Non-pigmented ciliary epithelial cell (primary cell): ENCODE measurements at places on chromosomes 7 and 10.

DNA sequence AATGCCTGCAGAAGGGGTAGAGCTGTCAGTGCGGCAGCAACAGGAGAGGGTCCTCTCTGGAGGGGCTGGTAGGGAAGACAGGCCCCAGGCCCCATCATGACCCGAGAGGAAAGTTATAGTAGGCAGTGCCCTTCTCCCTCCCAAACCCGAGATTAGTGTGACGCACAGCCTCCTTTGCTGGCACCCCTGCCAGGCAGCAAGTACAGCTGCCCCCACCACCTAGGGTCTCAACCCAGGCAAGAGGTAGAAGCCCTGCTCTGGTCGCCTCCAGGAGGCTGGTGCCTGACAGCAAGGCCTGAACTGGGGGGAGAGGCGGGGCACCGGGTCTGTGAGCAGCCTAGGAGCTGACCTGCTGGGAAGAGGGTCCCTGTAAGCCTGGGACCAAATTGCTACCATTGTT, 15.5 kb downstream of the LOXL4 start:
- no peak for DNase-seq

- DNase-seq: no peak
Observed at GRCh38 chr10:53619671-53620070, 847.1 kb upstream of the MBL2 start.

GRCh38 chr7:19368491-19368925, 223.3 kb upstream of the FERD3L start:
- DNase-seq: no peak

DNA sequence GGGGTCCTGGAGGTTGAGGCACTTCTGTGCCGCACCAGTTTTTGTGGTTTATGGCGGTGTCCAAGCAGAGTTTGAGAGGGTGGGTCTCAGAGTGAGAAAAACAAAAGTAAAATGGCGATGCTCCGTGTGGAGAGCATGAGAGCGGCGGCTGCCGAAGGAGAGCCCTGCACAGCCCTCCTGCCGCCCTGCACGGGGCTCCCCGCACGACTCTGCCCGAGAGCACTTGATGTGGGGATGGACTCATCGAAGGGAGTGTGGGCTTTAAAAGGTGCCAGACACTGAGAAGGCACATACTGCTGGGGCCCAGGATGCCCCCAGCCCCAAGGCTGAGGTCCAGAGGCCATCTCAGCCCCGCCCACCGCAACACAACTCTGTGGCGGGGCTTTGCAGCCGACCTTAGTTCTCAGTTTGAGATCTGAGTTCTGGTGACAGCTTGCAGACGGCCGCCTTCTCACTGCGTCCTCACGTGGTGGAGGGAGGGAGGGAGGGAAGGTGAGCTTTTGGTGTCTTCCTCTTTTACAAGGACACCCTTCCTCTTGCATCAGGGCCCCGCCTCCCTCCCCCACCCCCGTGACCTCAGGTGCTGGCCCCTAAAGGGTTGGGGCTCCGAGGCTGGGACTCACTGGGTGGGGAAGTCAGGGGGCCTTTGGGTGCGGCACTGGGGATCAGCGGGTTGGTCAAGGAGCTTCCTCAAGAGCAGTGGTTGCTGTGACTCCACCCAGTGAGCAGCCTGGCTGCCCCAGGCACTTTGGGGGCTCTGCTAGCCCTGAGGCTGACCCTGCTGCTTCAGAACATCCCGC, 69.1 kb downstream of the NKX6-2 start:
- DNase-seq: no peak

- DNase-seq: no peak
Observed at GRCh38 chr7:7687800-7688199, 30.6 kb downstream of the RPA3 start.

GRCh38 chr10:111973306-111973705, 210.3 kb downstream of the GPAM start:
- DNase-seq: no peak

DNA sequence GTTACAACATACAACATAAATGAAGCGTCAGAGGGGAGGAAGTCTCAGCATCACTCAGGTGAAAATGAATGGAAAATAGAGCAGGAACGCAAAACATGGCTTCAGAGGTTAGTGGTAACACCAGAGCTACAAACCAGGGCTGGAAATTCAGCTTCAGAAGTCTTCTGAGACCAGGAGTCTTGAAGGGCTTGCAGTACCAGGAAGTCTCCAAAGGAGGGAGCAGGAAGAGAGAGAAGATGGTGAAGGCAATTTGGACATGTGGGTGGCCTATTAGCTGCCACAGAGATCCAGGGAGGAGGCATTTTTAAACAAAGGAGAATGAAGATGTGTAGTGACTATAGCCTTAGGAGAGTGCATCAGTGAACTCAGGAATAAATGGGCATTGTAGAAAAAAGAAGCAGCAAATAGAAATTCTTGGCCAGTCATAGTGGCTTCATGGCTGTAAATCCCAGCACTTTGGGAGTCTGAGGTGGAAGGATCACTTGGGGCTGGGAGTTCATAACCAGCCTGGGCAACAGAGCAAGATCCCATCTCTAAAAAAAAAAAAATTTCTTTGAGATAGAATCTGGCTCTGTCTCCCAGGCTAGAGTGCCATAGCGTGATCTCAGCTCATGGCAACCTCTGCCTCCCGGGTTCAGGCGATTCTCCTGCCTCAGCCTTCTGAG, 9.3 kb upstream of the TET1 start:
- DNase-seq: peak; percentile 49

DNA sequence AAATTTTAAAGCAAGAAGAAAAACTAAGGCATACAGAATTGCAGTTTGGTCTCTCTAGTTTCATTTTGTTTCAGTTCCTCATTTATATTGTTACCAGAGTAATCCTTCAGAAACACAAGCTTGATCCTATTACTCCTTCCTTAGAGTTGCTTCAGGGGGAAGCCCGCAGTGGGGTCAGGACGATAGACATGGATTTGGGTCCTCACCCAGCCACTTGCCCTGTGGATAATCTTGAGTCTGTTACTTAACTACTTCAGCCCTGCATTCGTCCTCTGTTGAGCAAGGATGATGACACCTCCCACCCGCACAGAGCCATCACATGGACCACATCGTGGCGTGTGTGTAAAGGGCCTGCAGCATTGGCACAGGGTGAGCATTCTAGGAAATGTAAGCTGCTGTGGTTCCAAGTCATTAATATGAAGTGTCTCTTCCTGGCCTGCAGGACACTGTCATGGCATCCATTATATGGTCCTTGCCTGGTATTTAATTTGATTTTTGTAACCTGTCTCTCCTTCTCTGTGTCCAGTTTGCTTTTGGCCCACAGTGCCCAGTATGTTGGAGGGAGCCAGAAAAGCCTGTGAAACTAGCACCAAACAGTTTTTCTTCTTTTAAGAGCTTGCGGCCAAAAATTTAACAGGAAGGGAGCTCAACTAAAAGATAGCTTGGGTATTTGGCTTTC, 111.2 kb downstream of the EEPD1 start:
- no peak for DNase-seq

- no peak for DNase-seq
Observed at GRCh38 chr7:105027176-105027853, 13.3 kb downstream of the KMT2E start.

- DNase-seq: no peak
Observed at GRCh38 chr7:104814671-104815400, 199.2 kb upstream of the KMT2E start.

- peak; percentile 73 for DNase-seq
Observed at GRCh38 chr10:121942749-121943416, 15.1 kb upstream of the ATE1 start.
